ENCODE measurements at places on chromosomes 4 and X.

- DNase-seq = no peak
Observed at GRCh38 chr4:70522626-70523025, 4.3 kb downstream of the AMTN start.

GRCh38 chrX:21376636-21377035 is 2.4 kb downstream of the CNKSR2 start:
- no peak for DNase-seq

- no peak for DNase-seq
Observed at GRCh38 chr4:8247047-8247930, 22.3 kb upstream of the HTRA3 start.

GRCh38 chrX:30806187-30806728 is 82.8 kb downstream of the TAB3 start:
- DNase-seq = no peak

DNA sequence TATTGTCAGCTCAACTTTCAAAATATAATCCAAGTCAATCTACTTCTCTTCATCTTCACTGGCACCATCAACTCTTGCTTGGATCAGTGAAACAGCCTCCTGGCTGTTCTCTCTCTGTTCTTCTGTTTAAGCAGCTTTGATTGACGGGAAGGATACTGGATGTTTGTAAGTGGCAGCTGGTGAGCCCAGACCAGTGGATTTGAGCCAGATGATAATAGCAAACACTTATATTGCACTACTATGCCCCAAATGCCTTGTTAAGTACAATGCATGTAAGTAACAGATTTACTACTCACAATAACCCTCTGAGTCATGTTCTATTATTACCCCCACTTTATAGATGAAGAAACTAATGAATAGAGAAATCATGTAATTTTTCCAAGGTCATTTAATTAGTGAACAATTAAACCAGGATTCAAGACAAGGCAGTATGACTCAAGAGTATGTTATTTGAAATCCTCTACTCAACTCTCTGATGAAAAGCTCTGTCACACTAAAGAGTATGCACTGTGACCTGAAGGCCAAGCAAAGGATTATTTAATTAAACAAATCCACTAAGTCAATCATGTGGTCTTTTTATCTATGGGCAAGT is 44.8 kb downstream of the SPANXN3 start:
- DNase-seq = no peak

- DNase-seq = no peak
Observed at GRCh38 chrX:12241026-12241425, 102.8 kb downstream of the FRMPD4 start.

- DNase-seq = peak; percentile 47
Observed at GRCh38 chrX:20252381-20253231, 14.1 kb downstream of the RPS6KA3 start.

GRCh38 chr4:19329077-19329476 is 922.6 kb upstream of the SLIT2 start:
- DNase-seq = no peak

DNA sequence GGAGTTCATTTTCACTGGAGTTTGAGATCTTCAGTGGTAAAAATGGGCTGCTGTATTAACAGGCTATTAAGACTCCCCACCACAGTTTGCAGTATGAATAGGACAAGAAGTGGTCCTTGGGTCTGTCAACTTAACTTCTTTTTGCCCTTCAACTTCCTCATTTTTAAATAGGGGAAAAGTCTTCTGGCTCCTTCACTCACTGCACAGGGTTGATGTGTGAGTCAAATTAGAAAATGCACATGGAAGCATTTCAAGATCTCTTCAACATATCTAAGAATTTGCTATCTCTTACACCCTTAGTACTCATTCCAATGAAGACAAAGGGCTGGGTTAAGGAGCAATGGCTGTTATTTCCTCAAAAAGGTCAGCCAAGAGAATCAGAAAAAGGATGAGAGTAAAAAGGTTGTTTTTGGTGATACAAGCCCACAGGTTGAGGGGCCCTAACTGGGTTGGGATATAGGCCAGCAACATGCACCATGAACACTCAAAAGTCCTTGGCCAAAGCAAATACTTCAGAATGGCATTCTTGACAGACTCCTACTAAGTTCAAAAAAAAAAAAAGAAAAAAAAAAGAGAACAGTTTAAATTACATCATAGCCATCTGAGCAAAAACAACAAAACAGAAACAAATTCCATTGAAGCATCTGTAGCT is 13.4 kb downstream of the PDE5A start:
- DNase-seq = no peak

DNA sequence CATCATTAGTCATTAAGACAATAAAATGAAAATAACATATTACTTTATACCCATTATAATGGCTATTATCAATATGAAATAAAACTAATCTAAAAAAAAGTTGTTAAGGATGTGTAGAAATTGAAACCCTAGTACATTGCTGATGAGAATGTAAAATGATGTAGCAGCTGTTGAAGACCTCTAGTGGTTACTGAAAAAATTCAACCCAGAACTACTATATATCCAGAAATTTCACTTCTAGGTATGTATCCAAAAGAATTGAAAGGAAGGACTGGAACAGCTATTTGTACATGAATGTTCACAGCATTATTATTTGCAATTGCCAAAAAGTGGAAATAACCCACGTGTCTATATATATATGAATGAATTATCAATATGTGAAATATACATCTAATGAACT is 180.3 kb upstream of the KLHL4 start:
- no peak for DNase-seq

- no peak for DNase-seq
Observed at GRCh38 chr4:144591401-144591800, 54.6 kb upstream of the HHIP start.

DNA sequence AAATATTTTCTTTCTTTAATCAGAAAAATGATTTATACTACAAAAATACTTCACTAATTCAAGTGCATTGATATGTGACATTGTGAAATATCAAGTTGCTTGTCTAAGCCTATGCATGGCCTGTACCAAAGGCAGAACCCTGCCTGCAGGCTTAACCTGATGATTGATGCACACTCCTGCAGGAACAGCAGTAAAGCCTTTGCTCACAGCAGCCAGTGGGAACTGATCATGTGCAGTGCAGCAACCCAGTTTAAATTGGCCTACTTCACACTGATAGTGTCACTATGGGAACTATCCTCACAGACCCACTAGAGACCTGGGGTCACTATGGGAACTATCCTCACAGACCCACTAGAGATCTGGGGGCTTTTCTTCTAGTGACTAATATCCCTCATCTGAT is 603.8 kb downstream of the RAPGEF2 start:
- no peak for DNase-seq

- no peak for DNase-seq
Observed at GRCh38 chr4:158003212-158003611, 169.6 kb downstream of the GASK1B start.

GRCh38 chr4:85475631-85476233 is 782 bp downstream of the ARHGAP24 start:
- DNase-seq = no peak

GRCh38 chr4:55117511-55117910 is 7.9 kb downstream of the KDR start:
- no peak for DNase-seq

- DNase-seq = no peak
Observed at GRCh38 chr4:18691431-18692200, 670.1 kb upstream of the LCORL start.

DNA sequence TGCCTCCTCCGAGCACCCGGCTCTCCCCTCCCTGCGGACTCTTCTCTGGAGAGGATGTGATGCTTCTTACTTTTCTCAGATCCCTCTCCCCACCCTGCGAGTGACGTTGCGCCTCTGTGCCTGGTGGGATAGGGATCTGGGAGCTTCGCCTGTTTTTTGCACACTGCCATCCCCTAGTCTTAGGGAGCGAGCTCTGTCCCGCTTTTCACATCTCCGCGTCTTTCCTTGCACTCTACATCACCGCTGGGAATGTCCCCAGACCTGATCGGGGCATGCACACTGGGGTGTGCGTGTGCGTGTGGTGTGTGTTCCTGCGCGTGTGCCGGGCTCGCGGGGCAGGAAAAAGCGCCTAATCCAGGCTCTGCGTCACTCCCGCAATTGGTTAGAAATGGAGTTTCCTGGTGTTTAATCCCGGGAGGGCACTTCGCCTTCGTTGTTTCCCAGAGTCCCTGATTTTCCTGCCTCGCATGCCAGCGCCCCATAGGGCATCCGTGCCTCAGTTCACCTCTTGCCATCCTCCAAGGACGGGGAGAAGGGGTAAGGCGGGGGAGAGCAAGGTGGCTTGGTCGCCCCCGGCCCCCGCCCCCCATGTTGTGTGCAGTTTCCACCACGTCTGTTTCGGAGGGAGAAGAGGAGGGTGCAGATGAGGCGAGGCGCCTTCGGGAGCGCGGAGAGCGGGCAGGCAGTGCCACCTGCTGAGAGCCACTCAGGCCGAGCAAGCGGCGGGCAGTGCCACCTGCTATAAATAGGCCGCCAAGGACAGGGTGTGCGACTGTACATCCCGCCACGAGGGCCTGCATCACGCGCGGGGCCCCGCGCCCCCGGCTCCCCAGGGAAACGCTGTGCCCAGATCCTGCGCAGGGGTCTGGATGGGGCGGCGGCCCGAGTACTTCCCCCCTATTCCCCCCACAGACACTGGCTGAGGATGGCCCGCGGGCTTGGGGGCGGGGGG is 759 bp upstream of the TBC1D1 start:
- peak; percentile 11 for DNase-seq

GRCh38 chr4:54976682-54977081 is 148.7 kb downstream of the KDR start:
- no peak for DNase-seq

- no peak for DNase-seq
Observed at GRCh38 chr4:2794486-2795299, 1.8 kb downstream of the SH3BP2 start.

GRCh38 chr4:38734911-38735310 is 47.9 kb downstream of the TLR10 start:
- no peak for DNase-seq

- no peak for DNase-seq
Observed at GRCh38 chr4:110508827-110509710, 33.1 kb downstream of the ENPEP start.

- no peak for DNase-seq
Observed at GRCh38 chr4:138039010-138039409, 203.1 kb downstream of the SLC7A11 start.

GRCh38 chr4:124092541-124092984 is 620.0 kb downstream of the ANKRD50 start:
- DNase-seq = no peak

GRCh38 chrX:19202171-19202570 is 79.9 kb upstream of the ADGRG2 start:
- DNase-seq = no peak

DNA sequence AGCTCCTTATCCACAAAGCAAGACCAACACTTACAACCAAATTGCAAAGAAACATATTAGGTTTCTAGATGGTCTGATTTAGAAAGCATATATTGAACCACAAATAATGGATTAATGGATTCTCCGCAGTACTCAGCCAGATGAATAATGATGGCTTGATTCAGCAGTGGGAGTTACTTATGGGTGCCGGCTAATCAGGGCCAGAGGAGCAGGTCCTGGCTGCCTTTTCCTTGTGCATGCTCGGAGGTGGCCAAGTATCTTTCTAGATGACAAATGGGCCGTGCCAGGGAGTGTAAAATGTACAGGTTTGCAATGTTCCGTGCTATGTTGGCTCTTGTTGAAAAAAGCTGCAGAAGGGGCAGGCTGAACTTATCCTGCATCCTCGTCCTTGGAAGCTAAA is 70.2 kb downstream of the VCX3A start:
- DNase-seq = no peak

DNA sequence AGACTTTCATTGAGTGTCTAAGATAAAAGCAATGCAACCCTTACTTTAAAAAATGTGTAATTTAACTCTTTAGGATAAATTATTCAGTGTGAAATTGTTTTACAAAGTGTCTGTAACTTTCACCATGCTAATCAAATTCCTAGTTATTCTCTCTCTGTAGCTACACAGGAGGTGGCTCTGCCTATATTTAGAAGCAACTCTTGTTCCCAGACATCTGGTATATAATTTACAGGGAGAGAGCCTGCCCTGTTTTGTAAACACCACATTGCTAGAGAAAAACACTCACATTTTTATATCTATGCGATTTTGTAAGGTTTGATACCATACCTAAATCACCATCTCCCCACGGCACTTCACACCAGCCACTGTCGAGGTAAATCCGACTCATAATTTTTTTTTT is 35.5 kb upstream of the SPATA4 start:
- DNase-seq = no peak

DNA sequence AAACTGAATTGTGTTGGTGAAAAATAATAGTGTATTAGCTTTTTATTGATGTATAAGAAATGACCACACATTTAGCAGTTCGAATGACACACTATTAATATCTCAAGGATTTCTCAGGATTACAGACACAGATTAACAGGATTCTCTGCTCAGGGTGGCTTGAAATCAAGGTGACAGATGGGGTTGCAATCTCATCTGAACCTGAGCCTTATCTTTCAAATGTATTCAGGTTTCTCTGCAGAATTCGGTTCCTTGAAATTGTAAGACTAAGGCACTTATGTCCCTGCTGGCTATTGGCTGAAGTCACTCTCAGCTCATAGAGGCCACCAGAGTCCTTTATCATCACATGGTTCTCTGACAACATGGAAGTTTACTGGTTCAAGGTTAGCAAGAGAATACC is 1780.1 kb downstream of the ARAP2 start:
- DNase-seq = no peak

DNA sequence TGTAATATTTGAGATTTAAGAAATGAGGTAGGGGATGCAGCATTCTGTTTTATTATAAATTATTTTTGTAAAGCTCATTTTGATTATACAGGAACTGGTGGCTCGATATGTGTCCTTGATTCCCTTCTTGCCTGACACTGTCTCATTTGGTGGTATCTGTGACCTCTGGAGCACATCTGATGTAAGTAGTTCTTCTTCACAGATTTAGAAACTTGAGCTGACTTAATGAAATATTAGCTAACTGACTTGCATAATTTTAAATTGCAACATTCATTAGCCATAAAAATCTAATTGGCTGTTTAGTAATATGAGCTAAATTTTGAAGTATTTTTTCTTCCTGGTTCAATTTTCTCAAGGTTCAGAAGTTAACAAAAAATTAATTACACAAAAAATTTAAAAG is 69.1 kb downstream of the FBXL5 start:
- no peak for DNase-seq

GRCh38 chrX:45794323-45794994 is 593.8 kb upstream of the DIPK2B start:
- no peak for DNase-seq

DNA sequence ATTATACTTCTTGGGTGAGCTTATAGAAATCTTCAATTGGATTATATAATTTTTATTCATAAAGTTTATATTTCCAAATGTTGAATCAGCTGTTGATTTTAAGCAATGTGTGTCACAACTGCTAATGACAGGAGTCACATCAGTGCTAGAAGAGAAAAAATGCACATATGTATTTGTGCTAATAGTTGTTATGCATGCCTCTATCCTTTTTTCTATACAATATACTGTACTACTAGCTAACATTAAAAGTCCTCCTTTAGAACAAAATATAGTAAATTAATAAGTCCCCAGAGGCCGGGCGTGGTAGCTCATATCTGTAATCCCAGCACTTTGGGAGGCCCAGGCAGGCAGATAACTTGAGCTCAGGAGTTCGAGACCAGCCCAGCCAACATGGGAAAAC is 23.7 kb upstream of the HNRNPD start:
- no peak for DNase-seq
